Mucosa of descending colon (tissue), 3 donors: ENCODE measurements at places on chromosomes 4 and X.

GRCh38 chrX:56726605-56727004 is 2.4 kb upstream of the NBDY start:
- no peak for DNase-seq

GRCh38 chrX:4572691-4573090 is 859.2 kb upstream of the PRKX start:
- DNase-seq: no peak

DNA sequence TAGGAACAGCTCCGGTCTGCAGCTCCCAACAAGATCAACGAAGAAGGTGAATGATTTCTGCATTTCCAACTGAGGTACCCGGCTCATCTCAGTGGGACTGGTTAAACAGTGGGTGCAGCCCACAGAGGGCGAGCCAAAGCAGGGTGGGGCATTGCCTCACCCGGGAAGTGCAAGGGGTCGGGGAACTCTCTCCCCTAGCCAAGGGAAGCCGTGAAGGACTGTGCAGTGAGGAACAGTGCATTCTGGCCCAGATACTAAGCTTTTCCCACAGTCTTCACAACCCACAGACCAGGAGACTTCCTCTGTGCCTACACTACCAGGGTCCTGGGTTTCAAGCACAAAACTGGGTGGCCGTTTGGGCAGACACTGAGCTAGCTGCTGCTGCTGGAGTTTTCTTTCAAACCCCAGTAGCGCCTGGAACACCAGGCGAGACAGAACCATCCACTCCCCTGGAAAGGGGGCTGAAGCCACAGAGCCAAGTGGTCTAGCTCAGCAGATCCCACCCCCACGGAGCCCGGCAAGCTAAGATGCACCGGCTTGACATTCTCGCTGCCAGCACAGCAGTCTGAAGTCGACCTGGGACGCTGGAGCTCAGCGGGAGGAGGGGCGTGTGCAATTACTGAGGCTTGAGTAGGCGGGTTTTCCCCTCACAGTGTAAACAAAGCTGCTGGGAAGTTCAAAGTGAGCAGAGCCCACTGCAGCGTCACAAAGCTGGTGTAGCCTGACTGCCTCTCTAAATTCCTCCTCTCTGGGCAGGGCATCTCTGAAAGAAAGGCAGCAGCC is 84.6 kb downstream of the THOC2 start:
- DNase-seq: peak; percentile 29

- peak; percentile 44 for DNase-seq
Measured at GRCh38 chr4:1644891-1645657, 39.0 kb downstream of the FAM53A start.

DNA sequence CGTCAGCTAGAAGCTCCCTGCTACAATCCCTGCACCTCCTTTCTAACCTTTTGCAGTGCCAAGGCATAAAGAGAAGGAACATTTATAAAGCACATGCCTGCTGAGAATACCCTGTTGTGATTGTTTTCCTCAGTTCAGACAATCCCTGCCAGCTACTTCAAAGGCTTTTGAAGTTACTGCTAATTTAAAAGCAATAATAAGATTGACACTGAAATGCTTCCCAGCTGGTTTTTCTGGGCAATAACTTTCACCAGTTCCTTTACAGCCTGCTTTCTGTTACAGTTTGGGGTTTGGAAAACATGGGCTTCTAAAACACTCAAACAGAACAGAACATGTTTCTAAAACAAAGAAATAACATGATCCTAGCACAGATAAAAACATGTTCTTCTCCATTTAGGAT is 232.3 kb upstream of the CPEB2 start:
- DNase-seq: no peak

GRCh38 chrX:136158685-136159084 is 11.4 kb downstream of the FHL1 start:
- no peak for DNase-seq

- no peak for DNase-seq
Measured at GRCh38 chrX:132716006-132716405, 227.2 kb upstream of the MBNL3 start.

DNA sequence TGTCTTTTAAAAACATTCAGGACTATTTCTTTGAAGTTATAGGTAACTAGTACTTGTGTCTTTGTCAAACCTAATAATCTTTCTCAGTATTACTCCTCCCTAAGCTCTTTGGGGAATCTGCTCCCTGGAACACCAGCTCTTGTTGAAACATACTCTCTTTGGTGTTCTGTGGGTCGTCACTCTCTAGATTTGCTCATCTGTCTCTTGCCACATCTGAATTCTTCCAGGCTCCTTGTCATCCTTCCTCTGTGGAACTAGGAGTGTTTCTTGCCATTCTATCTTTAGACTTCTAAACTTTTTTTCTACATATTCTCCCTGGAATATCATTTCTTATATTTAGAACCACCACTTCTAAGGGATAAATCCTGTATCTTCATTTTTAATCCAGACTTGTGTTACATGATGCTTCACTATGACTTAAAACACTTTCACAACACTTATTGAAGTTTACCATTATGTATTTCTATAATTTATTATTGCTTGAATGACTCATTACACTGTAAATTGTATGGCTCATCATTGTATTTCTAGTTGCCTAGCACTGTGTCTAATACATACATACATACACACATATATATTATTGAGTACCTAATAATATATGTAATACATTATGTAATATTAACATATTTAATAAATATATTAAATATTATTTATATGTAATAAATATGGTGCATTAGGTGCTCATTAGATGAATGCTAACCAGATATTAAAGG is 186.1 kb downstream of the TMA16 start:
- DNase-seq: no peak

GRCh38 chrX:118825227-118825626 is 1.6 kb downstream of the ZCCHC12 start:
- DNase-seq: no peak

- DNase-seq: no peak
Measured at GRCh38 chr4:139898293-139898692, 232.7 kb downstream of the MGST2 start.

DNA sequence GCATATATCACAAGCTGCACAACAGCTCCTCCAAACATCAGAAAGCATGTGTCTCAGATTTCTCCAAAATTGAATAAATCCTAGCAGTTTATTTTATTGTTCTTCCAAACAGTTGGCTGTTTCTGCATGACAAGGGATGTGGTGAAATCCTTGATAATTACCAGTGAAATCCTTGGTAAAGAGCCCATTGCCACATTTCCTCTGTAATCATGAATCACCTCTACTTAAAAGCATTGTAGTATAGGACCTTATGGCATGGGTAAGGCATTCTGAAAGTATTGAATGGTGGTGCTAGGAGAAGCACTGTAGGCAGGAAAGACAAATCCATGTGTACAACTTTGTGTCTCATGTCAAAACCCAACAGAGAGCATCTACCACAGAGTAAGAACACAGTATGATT is 135.8 kb upstream of the NDST3 start:
- no peak for DNase-seq

GRCh38 chrX:131630534-131630933 is 86.7 kb downstream of the OR13H1 start:
- DNase-seq: no peak

- no peak for DNase-seq
Measured at GRCh38 chrX:125651426-125651825, 331.8 kb downstream of the TEX13C start.

DNA sequence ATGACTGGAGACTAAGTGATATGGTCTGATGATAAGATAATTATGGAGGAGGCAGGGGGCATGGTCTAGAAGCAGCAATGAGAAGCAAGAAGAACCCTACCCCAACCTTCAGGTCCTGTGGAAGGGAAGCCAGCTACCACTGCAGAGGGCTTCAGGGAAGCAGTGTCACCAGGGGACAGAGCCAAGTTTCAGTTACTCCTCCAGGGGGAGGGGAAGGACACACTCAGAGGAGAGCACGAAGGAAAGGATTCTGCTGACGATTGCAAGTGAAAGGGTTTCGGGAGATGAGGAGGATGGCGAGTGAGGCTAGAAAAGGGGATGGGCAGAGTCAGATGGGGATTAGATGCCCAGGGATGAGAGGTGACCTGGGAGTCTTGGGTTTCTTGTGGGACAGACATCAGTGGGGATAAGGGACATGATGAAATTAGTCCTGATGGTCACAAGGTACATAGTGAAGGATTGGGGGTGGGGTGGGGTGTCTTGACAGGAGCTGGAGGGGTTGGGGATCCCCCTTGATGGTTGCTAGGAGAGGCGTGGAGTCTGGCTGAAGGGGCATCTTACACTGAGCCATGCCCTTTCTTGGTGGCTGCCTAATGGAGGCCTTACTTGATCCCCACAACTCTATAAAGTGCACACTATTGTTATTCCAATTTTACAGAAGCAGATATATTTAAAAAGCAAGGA is 45.4 kb downstream of the TIGD4 start:
- no peak for DNase-seq

GRCh38 chr4:145909281-145909715 is 29.3 kb downstream of the ZNF827 start:
- peak; percentile 87 for DNase-seq

- DNase-seq: no peak
Measured at GRCh38 chr4:153259661-153260060, 55.4 kb downstream of the TRIM2 start.

- DNase-seq: no peak
Measured at GRCh38 chr4:8493484-8493883, 52.9 kb downstream of the TRMT44 start.

GRCh38 chrX:148310426-148311165 is 189.8 kb upstream of the AFF2 start:
- DNase-seq: no peak

DNA sequence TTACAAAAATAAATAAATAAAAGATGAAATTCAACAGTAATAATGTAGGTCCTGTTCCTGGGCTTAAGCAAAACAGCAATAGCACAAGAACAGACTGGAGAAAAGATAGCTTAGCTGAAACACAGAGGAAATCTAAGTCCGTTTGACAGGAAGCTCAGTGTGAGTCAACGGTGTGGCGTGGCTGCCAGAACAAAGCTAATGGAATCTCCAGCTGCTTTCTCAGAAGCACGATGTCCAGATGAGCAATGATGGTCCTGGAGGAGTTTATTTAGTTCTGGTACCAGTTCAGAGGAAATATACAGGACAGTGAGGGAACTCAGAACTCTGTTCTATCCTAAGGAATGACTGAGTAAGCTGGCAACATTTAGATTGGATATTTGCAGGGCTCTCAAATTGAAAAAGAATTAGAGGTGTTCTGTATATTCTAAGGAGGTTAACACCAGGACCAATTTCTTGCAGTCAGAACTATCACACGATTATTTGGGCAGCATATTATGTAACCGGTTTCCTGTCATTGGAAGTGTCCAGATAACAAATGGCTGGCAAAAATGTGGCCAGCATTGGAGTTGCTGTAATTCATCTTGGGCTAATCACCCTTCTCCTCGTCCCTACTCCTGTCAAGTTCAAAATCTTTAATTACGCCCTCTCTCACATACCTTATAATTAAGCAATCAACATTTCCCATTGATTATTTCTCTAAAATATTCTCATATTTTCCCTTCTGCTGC is 12.7 kb downstream of the GAB3 start:
- no peak for DNase-seq

GRCh38 chrX:101037231-101037630 is 14.7 kb downstream of the TRMT2B start:
- no peak for DNase-seq

DNA sequence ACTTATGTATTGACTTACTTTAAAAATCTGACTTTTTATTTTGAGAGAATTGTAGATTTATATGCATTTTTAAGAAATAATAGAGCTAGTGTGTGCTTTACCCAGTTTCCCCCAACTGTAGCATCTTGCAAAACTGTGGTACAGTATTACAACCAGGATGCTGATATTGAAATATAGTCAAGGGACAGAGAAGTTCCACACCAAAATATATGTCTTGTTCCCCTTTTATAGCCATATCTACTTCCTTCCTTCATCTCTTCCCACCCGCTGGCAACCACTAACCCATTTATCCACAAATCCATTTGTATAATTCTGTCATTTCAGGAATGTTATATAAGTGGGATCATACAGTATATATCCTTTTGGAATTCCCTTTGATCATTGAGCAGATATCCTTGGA is 16.8 kb downstream of the KDM6A start:
- no peak for DNase-seq

DNA sequence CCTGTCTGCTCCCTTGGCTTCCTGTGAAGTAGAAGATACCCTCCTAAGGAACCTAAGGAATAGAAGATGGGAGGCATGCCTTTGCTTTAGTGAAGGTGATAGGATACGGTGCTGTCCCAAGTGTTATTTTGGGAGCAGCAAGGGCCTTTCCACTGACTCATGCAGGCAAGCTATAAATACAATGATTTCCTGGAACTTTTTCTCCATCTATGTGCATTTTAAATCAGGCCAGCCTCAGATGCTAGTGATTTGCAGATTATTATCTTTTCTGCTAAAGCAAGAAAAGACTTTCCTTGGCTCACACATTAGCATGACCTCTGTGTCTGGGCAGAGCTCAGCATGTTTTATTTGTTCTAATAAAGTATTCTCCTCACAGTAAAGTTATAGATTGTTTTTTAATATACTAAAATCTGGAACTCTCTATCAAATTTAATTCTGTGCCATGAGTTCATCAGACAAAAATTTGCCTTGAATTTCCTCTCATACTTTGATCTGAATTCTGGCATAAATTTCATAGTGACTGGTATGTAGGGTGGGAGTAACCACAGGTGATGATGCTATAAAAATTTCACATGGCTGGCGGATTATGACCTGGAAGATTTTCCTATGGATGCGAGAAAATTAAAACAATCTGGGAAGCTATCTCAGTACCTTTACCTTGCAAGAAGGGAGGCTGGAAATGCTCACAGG is 131.7 kb downstream of the REPS2 start:
- no peak for DNase-seq

DNA sequence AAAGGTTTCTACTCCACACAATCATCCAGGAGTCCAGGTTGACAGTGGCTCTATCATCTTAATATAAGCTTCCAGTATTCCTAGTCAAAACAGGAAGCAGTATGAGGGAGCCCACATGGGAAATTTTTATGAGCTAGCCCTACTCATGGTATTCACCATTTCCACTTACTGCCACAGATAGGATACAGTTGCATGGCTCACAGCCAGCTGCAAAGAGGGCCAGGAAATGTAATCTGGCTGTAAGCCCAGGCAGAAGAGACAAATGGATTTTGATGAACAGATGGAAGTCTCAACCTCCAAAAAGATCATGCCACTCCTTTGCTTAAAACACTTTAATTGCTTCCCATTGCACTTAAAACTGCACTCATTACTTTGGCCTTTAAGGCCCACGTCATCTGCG is 150.6 kb downstream of the ADAMTS3 start:
- DNase-seq: no peak

GRCh38 chr4:45062935-45063545 is 336.7 kb upstream of the GNPDA2 start:
- DNase-seq: no peak

DNA sequence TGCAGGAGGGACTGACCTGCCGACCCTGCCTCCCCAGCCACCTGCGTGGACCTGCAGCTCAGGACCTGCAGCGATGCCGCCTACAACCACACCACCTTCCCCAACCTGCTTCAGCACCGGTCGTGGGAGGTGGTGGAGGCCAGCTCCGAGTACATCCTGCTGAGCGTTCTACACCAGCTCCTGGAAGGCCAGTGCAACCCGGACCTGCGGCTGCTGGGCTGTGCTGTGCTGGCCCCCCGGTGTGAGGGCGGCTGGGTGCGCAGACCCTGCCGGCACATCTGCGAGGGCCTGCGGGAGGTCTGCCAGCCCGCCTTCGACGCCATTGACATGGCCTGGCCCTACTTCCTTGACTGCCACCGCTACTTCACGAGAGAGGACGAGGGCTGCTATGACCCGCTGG is 8.5 kb downstream of the CPZ start:
- DNase-seq: no peak
